NCI-H446 (cell line): ENCODE measurements at places on chromosomes 3 and 15.

- no peak for DNase-seq
Measured at GRCh38 chr15:73485372-73485771, 42.4 kb downstream of the REC114 start.

GRCh38 chr15:70151462-70151861, 53.7 kb upstream of the TLE3 start:
- no peak for DNase-seq

DNA sequence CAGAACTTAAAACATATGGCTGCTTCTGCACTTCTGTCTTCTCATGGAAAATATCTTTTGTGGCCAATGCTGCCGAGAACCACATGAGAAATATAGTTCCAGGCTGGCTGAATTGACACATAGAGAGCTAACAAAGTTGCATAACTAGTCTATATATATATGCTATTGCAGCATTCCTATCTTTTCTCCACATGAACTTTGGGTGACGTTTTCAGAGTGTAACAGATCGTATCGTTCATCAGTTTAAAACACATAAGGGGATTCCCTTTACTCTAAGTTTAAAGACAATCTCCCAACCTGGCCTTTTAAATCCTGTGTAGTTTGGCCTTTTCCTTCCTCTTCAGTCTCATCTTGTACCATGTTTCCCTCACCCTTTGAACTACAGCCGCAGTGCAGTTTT, 394.2 kb upstream of the CBLB start:
- DNase-seq = no peak

DNA sequence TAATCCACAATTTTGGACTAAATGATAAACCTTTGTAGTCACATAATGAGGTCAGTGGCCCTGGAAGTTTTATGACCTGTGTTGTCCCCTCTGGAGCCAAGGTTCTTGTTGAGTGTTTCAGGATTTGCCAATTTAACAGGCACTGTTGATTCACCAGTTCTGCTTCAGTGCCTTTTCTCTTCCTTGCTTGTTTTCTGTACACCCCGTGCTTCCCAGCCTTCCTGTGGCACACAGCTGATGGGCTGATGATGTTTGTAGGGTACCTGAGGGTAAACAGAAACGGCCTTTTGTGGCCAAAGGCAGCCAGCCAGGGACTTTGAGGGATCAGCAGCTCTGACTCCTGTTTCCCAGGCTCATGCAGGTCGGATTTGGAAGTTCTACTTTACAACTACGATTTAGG, 13.3 kb downstream of the GYG1 start:
- no peak for DNase-seq

GRCh38 chr15:53978253-53978906, at the start of gene UNC13C:
Gene UNC13C (plus strand): TSS chr15:53978441. CDS start chr15:54012904, 34,463 bp downstream.
- peak; percentile 53 for DNase-seq

DNA sequence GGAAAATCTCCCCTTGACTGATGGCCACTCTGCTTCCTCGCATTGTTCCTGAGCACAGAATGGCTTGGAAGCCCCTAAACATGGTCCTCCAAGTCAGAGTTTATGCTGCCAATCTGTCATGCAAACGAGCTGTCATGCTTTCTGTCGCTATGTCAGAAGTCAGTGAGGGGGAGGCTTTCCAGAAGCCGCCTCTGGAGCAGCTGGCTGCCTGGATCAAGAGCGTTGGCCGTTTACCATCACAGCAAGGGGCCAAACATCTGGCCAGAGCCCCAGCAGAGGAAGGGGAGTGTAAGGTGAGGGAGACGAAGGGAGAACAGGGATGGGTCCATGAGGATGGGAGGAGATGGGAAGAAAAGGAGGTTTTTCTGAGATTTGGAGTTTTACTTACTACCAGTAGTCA, 372.6 kb upstream of the NR2F2 start:
- no peak for DNase-seq

DNA sequence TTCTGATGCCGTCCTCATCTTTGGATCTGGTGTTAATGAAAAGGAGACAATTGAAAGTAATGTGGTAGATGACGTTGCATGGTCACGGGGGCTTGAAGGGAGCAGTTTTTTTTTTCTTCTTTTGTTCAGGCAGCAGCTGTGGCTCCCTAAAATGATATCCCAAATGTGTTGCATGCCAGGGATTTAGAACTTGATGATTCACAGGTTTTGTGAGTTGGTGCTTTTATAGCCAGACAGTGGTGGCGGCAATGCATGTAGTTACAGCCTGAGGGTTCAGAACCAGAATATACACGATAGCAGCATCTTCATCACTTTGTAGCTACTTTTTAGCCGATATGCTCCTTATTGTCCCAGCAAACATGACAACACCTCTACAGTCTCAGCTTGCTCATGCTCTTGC, 133.4 kb downstream of the CHST2 start:
- DNase-seq = no peak

DNA sequence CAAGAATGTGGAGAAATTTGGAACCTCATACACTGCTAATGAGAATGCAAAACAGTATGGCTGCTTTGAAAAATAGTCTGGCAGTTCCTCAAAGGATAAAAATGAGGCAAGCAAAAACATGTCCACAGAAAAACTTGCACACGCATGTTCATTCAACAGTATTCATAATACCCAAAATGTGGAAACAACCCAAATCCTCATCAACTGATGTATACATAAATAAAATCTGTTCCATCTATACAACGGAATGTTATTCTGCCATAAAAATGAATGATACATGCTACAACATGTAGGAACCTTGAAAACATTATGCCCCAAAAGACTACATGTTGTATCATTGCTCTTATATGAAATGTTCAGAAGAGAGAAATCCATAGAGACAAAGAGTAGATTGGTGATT, 36.4 kb upstream of the OXTR start:
- no peak for DNase-seq

- no peak for DNase-seq
Measured at GRCh38 chr3:48505968-48506504, 2.1 kb upstream of the SHISA5 start.

- no peak for DNase-seq
Measured at GRCh38 chr3:2921903-2922302, 188.3 kb downstream of the IL5RA start.

GRCh38 chr3:192833177-192833890, 84.3 kb downstream of the MB21D2 start:
- no peak for DNase-seq

- no peak for DNase-seq
Measured at GRCh38 chr15:85899927-85900326, 105.2 kb upstream of the KLHL25 start.

DNA sequence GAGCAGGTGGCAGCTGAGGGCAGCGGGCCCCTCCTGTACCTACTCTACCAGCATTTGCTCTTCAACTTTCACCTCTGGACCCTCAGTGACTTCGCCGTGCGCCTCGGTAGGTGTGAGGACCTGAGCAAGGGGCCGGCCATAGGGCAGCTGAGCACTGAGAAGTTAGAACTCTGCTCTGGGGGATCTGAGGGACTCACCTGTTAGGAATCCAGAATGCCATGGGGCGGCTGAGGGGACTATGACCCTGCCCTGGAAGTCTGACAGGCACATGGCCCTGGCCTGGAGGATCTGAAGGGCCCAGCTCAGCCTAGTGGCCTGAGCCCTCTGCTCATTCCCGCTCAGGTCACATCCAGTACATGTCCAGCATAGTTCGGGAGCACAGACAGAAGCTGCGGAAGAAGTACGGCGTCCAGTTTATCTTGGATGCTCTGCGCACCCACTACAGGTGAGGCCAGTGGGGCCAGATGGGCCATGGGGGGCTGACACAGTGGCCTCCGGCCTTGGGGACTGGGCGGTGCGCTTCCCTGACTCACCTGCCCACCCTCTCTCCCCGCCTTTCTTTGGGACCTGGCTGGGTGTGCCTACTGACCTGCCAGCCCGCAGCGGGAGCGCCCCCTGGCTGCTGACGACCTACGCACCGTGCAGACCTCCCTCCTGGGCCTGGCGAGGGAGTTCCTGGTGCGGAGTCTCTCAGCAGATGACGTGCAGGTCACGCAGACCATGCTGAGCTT, 18.8 kb downstream of the NBEAL2 start:
- no peak for DNase-seq

DNA sequence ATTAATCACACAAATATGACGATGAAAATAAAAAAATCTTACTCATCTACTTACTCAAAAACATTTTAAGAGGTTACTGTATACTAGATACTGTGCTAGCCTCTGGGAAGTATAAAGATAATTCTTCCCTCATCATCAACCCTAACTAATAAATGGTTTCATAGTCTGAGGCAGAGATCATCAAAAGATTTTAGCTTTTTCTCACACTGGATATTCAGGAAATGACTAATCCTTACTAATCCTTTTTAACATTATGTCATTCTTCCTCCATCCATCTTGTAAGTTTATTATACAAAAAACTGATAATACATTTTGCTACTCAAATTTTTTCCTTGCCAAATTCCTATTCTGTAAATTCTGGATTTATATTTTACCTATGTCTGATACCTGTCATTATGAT, 29.7 kb downstream of the ACAD11 start:
- DNase-seq = no peak

DNA sequence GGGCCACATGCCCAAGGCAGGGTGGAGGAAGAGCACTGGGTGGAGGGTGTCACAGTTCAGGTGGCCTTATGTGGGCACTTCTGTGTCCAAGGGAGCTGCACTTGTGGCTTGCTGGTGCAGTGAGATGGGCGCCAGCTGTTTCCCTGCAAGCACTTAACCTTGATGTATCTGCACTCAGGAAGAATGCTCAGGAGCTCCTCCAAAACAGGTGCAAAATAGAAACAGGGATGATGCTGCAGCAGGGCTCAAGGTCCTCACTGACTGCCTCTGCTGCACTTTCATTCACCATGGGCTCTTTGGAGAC, 151.3 kb downstream of the CADPS start:
- DNase-seq = no peak

GRCh38 chr15:51580385-51580784, 42.2 kb downstream of the DMXL2 start:
- DNase-seq = no peak

DNA sequence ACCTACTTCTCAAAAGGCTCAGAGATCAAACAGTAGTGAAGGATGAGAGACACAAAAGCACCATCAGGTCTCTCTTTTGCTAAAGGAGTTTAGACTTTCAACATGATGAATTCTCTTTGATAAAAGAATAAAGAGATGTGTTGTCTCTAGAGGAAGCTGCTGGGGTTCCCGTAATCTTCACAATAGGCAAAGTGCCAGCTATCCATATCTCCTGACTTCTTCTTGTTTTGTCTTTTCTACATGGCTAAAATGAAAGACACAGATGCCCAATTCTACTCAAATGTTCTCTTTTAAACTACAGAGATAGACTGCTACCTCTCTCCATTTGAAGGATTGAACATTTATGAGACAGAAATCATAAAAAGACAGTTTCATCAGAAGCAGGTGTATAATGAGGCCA, 38.4 kb upstream of the TUSC7 start:
- DNase-seq = no peak

- DNase-seq = no peak
Measured at GRCh38 chr3:178156301-178156700, 379.9 kb upstream of the KCNMB2 start.

GRCh38 chr15:81111018-81111417, 23.1 kb upstream of the CFAP161 start:
- DNase-seq = no peak

DNA sequence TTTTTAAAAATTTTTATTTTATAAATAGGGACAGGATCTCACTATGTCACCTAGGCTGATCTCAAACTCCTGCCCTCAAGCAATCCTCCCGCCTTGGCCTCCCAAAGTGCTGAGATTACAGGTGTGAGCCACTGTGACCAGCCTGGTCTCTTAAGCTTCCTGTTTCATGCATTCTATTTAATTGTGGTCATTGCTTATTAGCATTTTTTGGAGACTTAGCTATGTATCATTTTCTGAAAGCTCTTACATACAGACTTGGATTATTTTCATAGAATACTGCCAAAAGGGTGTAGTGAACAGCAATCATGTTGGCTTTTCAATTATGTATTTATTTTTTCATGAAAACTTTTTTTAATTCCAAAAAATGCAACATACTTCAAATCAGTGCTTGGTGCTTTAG, 51.5 kb upstream of the DCUN1D1 start:
- DNase-seq = no peak

DNA sequence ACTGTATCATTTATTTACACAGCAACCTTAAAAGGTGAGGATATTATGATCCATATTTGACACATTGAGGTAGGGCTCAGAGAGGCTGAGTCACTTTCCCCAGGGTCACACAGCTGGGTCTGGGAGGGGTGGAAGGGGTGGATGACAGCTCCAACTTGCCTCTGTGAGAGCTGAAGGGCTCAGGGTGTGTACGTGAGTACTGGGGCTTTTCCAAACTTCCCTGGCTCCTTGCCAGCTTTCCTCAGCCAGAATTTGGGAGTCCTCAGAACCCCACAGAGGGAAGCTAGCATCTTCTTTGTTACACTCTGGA, 58.3 kb upstream of the SLC6A11 start:
- no peak for DNase-seq
